ENCODE measurements at places on chromosomes 6 and 20. TPM values are rescaled to one million over a fixed set of nuclear protein-coding genes. Genes with fewer than 3 reads are reported as not detected.

Gene NTSR1
- total RNA-seq: 0.15 TPM

Gene RAET1L
- total RNA-seq: not detected

Gene C4B
- 0.33 TPM for total RNA-seq

Gene CTCFL
- total RNA-seq: not detected

Gene PRSS35
- total RNA-seq: not detected

Gene NPBWR2
- total RNA-seq: not detected

Gene FOXF2
- total RNA-seq: not detected

Gene HMGN4
- 68.4 TPM for total RNA-seq

Gene BIRC7
- total RNA-seq: not detected

Gene SULF2
- 254 TPM for total RNA-seq

Gene ENPP5
- not detected for total RNA-seq

Gene SNAP91
- not detected for total RNA-seq

Gene PTCHD4
- total RNA-seq: 3.1 TPM

Gene ALDH8A1
- total RNA-seq: not detected

Gene TSBP1
- not detected for total RNA-seq

Gene TUBB
- total RNA-seq: 1,183 TPM

Gene DNAJC5
- 71.2 TPM for total RNA-seq

Gene FAXC
- 0.20 TPM for total RNA-seq

Gene TRIM39
- total RNA-seq: 5.7 TPM

Gene NKX2-2
- not detected for total RNA-seq

Gene HAO1
- total RNA-seq: not detected

Gene GPLD1
- total RNA-seq: under 0.01 TPM

Gene CST7
- total RNA-seq: not detected

Gene FAM217A
- total RNA-seq: not detected

Gene RAB44
- 0.07 TPM for total RNA-seq

Measured in mammary microvascular endothelial cell (primary cell).